Activated CD4-positive, alpha-beta T cell treated with anti-CD3 and anti-CD28 coated beads for 48 hours (primary cell): ENCODE measurements at places on chromosomes 1 and 21.

DNA sequence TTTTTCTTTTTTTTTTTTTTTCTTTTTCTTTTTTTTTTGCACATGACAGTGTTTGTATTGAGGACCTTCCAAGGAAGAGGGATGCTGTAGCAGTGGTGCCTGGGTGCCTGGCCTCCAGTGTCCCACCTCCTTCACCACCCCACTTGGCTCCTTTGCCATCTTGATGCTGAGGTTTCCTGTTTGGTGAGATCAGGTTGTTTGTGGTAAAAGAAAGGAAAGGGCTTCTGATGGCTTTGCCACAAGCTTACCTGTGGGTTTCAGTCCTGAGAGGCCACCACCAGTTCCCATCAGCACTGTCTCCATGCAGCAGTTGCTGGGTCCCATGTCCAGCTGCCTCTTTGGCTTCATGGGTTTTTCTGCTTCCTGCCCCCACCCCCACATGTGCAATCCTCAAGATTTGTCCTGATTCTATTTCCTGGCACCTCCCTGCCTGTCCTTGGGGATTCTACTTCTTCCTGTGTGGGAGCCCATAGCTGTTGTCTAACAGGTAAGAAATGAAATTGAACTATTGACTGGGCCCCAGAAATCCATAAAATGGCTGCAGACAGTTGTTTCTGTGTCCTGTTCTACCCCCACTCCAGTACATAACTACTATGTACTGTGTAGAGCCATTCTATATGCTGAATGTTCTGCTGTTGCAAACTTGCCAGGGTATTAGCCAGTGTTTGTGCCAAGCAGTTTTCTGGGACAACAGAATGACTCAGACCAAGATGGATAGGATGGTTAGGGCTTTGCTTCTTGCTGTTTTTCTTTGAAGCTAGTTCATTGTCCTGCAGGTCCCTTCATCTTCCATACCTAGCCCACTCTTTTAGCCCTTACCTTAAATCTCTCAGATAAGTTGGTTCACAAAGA is 4.2 kb upstream of the CCDC28B start:
- no peak for DNase-seq

DNA sequence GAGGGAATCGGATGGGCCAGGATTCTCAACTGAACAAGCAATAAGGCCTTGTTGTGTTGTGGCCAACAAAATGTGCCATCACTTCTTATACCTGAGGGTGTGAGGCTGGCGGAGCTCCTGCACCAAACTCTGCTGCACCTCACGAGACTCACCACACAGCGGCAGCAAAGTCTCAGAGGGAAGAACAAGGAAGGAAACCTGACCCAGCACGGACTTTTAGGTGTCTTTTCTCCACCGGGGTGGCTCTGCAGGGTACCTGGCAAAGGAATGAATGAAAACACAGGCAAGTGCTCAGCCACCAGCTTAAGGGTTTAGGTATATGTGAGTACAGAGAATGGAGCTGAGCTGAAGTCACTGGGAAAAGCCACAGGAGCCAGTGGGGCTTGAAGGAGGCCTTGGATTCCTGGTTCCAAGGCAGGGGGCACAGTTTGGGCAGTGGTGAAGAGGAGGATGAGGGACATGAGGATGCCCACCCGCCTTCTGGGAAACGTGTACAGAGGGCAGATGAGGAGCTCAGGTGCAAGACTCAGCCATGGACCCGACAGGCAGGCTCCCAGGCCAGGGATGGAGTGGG is 31.1 kb upstream of the HSD3B1 start:
- peak; percentile 58 for DNase-seq

DNA sequence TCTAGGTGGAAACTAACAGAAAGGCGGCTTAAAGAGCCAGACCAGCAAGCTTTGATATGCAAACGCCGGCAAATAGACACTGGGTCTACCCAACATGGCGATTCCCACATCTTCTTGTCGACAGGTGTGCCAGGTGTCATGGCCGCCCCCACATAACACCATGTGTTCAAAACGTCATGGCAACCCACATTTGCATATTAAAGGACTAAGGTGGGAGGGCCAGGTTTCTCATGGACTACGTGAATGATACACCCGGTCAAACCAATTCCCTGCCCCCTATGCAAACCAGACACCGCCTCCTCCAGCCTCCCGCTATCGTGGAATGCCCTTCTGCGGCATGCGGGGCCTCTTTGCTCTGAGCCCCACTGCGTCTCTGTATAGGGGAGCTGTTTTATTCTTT is 41.3 kb downstream of the ICOSLG start:
- no peak for DNase-seq

- DNase-seq = peak; percentile 22
Observed at GRCh38 chr21:35508139-35508888, 459.2 kb upstream of the RUNX1 start.

DNA sequence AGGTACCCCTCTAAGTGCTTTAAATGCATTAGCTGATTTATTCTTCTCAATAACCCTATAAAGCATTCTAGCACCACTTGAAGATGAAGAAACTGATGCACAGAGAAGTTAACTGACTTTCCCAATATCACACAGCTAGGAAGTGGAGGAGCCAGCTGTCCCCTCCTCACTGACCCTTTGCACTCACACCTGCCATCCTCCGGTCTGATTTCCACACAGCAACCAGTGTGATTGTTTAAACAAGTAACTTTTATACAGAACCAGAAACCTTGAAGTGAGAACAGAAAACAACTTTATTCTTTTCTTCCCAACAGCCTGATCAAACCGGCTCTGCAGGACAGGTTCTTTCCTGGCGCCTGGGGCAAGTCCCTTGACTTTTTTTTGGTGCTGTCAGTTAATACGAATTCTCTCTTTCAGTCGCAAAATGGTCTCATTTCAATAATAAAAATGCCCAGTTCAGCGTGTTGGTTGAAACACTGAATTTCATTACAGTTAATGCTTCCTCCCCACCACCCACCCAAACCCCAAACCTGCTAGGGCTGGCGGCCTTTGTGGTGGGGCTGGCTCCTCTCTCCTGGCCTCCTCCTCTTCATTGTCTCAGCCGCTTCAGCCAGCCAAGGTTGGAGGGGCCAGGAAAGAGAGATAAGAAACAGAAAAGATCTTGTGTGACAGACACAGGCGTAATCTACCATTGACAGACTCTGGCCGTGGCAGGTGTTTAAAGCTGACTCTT is 26.4 kb upstream of the EEIG2 start:
- peak; percentile 9 for DNase-seq

- no peak for DNase-seq
Observed at GRCh38 chr1:172275478-172275877, 145.0 kb upstream of the C1orf105 start.

- DNase-seq = no peak
Observed at GRCh38 chr1:43731867-43732531, 24.7 kb downstream of the ST3GAL3 start.

DNA sequence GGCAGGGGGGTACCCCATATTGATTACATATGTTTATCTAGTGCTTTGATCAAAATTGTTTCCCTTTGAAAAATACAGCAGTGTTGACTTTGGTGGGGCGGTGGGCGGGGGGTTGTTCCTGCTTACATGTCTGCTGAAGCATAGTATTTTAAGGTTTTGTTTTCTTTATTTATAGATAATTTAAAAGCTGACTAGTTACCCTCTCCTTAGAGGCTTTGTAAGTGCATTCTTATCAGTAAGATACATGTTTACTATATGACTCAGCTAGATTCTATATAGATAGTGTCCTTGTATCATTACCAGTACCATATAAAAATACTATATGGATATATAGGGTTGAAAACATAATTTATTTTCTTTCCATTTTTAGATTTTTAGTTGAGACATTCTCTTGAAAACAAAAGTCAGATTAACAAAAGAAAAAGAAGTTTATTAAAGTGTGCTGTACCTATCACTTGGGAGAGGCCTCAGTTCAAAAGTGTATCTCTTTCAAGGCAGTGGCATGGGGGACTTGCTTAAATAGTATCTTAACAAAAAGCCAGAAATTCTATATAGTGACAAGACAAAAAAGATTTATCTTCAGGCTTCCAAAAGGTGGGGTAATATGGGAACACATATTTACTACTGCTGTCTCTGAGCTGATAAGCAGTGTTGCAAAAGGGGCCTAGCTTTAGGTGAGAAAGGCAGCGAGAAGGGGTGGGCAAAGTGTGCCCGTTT is 79.0 kb downstream of the HS2ST1 start:
- DNase-seq = no peak

DNA sequence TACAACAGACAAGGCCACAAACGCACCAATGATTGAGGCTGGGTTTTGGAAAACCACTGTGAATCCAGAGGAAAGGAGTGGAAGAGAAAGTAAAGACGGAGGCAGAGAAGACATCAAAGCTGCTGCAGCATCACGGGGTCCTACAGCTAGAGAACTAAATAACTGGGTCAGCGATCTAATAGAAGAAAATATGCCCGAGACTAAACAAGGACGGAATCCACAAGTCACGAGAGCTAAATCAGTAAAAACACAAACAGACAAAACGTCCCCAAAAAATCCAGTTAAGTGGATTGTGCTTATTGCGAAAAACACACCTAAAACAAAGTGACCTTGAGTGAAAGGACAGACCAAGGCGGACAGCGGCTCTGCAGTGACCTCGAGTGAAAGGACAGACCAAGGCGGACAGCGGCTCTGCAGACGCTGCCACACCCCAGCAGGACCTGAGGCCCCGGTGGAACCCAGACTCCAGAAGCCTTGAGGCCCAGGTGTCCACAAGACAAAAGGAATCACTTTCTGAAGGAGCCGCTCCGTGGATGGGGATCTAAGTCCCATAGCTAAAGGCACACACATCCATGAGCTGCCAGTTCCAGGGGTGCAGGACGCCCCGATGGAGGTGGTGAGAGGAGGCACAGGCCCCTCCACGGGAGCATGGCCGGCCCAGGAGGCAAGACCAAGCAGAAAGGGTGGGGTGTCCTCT is 6.0 kb downstream of the FTCD start:
- no peak for DNase-seq

DNA sequence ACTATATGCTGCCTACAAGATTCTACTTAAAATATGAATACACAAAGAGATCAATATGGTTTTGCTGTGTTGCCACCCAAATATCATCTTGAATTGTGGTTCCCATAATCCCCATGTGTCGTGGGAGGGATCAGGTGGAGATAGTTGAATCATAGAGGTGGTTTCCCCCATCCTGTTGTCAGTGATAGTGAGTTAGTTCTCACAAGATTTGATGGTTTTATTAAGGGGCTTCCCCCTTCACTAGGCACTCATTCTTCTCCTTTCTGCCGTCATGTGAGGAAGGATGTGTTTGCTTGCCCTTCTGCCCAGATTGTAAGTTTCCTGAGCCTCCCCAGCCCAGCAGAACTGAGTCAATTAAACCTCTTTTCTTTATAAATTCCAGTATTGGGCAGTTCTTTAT is 654.4 kb upstream of the NR5A2 start:
- no peak for DNase-seq

DNA sequence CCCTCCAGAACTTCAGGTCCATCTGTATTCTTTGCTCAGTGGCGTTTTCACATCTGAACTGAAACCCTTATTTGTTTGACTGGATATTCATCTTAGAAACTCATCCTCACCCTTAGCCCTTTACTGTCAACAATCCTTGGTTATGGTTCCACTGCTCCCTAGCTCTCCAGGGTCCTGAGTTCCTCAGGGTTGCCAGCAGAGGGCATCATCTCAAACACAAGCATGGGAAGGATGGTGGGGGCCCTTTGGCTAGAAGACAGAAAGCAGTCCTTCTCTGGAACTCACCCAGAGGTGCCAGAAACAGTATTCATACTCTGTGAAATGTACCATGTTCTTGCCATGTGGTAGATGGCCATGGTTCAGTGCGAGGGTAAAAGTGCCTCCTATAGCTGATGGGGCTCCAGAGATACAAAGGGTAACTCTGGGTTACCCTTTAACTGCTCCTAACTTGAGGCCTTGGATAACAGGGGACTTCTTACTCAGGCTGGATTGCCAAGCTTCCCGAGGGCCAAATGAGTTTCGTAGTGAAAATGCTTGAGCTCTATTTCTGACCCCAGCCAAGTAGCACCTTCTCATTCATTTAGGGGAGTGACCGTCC is 11.3 kb downstream of the NCSTN start:
- DNase-seq = peak; percentile 34

GRCh38 chr1:169867012-169867675 is 26.6 kb downstream of the SCYL3 start:
- no peak for DNase-seq

- DNase-seq = no peak
Observed at GRCh38 chr1:233654658-233655280, 40.9 kb downstream of the KCNK1 start.

- no peak for DNase-seq
Observed at GRCh38 chr1:64632936-64633335, 111.9 kb upstream of the RAVER2 start.

- no peak for DNase-seq
Observed at GRCh38 chr21:26973226-26973625, 6.3 kb upstream of the ADAMTS5 start.
